ENCODE measurements at places on chromosomes 12 and 14. TPM values are rescaled to one million over a fixed set of nuclear protein-coding genes. Genes with fewer than 3 reads are reported as not detected.

Gene JDP2
- 1.4 TPM for total RNA-seq

Gene CD27
- total RNA-seq: 160 TPM

Gene SLC17A8
- total RNA-seq: not detected

Gene GABARAPL1
- 6.9 TPM for total RNA-seq

Gene MAGOHB
- 85.6 TPM for total RNA-seq

Gene GYS2
- not detected for total RNA-seq

Gene PRKCH
- total RNA-seq: 193 TPM

Gene RND1
- total RNA-seq: 3.2 TPM
